Hematopoietic multipotent progenitor cell treated with erythropoietin and hydrocortisone succinate and interleukin-3 and kit ligand, for 17 days (in vitro differentiated cells): ENCODE measurements at places on chromosomes 11 and 22.
A peak's percentile ranks its signal among the peaks of the same experiment; 100 is the strongest.

DNA sequence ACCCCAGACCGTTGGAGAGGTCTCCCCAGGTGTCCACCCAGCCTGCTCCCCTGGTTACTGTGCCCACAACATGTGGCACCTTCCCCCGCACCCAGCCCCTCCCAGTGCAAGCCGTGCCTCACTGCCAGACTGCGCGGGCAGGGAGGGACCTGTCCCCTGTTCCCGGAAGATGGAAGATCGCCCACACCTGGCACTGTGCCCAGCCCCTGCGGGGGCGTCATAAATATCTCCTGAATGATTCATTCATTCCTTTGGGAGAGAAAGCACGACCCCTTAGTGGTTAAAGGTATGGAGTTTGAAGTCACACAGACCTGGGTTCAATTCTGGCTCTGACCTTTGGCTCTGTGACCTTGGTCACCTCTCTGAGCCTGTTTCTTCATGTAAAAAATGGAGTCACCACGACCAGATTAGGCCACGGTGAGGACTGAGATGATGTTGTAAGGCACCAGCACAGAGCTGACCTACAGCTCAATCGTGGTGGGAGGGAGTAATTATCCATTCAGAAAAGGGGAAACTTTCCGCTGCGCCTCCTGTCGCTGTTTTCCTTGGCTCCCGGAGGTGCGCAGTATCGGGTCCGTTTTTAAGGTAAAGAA, 497 bp upstream of the SYT12 start:
- DNase-seq: no peak

DNA sequence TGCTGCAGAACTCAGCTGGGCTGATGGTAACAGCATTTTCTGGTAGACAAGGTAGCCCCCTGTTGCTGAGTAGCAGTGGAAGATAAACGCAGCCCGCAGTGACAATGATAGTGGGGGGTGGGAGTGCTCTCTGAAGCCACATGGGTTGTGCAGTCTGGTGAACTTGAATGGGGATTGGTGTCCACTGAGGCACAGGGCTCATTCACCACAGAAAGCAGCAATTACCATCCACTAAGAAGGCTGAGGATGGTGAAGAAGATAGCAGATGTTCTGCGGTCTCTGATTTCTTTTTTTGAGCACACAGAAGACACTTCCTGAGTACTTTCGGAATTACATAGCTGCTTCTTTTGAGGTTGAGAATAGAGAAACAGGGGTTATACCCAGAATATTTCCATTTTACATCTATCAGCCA, 150.3 kb downstream of the LRRC4C start:
- no peak for DNase-seq

DNA sequence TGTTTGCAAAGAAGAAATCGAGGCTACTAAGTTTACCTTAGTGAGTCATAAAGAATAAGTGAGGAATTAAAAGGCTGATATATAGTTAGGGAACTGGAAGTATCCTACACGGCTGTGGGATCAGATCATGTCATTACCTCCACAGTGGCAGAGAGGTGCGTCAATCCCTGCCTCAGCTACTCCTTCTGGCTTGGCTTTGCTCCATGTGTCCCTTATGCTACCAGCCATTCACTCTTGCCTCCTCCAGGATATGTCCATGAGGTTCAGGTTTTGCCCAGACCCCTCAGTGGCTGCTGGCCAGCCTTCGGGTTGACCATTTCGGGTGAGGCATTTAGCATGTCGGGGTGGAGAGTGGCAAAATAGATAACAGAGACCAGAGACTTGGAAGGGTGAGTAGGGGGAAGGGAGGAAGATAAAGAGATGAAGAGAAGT, 153.4 kb downstream of the LDLRAD3 start:
- no peak for DNase-seq

DNA sequence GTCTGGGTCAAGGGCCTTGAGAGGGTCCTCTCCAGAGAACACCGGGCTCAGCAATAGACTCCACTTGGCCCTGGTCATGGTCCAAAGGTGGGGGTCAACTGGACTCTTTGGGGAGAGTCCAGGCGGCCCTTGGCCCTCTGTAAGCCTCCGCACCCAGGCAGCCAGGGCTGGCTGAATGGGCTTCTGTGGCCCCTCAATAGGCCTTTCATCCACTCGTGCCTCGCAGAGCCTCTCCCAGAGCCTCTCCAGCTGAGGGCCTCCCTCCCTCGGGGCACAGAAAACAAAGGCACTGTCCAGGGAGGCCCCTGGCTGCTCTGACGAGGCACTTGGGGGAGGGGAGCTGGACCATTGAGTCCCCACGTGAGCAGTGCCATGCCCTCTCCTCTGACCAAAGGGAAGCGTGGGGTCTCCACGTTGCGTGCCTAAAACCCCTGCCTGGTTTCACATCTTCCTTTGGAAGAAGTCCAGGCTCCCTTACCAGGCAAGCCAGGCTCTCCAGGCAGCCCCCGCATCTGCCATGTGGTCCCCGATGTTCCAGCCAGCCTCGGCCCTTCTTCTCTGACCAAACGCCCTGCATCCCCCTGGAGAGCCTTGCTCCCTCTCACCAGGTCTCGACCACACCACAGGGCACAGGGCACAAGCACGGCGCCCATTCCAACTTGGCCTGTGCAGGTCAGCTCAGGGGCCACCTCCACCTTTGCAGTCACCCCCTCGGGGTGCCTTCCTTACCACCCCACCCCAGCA, 15.5 kb downstream of the KIAA0930 start:
- DNase-seq: no peak

- DNase-seq: no peak
These were observed 50.4 kb downstream of the OR4A47 start for GRCh38 chr11:48538991-48539390.

DNA sequence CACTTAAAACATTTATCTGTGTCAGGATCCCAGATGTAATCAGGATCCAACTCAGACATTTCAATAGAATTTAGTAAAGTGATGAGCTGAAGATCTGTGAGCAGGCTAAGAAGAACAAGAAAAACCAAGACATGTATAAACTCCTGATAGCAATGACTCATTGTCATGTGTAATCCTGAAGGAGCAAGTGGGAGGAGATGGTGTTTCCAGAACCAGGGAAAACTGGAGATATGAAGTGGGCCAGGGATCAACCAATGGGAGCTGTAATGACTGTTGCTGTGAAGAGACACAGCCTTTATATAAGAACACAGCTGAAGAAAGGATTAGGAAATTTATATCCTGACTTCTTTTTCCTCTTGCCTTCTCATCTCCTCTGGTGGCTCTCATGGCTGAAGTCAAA, 682.5 kb upstream of the ARHGAP42 start:
- no peak for DNase-seq

GRCh38 chr11:19785265-19785664, 72.6 kb downstream of the NAV2 start:
- DNase-seq: no peak

GRCh38 chr22:26780521-26780920, 123.1 kb downstream of the MIAT start:
- DNase-seq: no peak

GRCh38 chr22:40739721-40740120, 60.4 kb downstream of the MCHR1 start:
- no peak for DNase-seq

DNA sequence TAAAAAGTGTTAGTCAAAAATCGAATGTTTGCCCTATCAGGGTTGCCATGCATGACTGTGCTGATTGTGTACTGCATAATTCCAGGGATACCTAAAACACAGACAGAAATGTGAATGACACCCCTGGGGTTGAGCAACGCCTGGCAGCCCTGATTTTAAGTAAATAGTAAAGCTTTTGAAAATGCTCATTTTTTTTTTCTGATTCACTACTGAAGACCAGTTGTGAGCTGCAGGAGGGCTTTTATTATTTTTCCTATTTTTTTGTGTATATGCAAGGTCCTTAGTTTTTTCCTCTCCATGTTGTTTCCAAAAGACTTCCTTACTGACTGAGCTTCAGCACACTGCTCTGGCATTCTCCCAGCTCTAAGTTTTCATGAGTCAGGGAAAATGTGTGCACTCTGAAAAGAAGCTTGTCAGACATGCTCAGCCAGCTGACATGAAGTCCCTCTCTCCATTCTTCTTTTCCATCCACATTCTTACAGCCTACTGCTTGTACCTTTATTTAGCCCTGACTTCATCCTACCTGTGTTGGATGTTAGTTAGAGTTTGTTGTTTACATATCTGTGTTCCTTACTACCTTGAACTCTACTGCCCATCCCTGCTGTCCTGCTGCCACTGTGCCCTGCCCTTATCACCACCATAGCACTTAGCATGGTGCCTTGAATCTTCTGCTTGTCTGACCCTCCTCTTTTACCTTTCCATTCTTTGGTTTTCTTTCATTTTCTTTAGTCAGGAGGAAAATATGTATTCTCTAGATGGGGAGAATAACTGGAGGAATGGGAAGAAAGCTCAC, 79.5 kb downstream of the HORMAD2 start:
- DNase-seq: peak; percentile 16

GRCh38 chr22:46415776-46416519, 80.4 kb downstream of the TRMU start:
- no peak for DNase-seq

DNA sequence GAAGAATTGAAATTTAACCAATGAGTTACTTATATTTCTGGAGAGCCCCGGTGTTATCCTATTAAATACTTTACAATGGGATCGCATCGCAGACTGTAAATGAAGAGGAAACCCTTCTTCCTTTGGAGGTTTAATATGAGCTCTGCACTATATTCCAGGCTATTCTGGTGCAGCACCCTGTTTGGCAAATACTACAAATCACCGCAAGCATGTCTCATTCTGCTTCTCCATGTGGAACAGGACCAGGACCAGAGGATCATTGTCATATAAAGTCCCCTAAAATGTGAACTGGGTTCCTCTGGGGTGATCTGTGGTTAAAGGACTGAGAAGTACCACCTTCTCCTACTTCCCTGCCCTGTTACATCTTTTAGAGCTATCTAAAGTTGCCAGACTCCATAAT, 703.7 kb downstream of the DLG2 start:
- no peak for DNase-seq

GRCh38 chr11:109747839-109748238, 325.8 kb downstream of the C11orf87 start:
- DNase-seq: no peak

- DNase-seq: no peak
These were observed 290.7 kb downstream of the NTM start for GRCh38 chr11:131661132-131661531.

- no peak for DNase-seq
These were observed 128.0 kb downstream of the RBFOX2 start for GRCh38 chr22:35900483-35901168.

GRCh38 chr11:64347193-64347867, 7.3 kb downstream of the CCDC88B start:
- DNase-seq: no peak

DNA sequence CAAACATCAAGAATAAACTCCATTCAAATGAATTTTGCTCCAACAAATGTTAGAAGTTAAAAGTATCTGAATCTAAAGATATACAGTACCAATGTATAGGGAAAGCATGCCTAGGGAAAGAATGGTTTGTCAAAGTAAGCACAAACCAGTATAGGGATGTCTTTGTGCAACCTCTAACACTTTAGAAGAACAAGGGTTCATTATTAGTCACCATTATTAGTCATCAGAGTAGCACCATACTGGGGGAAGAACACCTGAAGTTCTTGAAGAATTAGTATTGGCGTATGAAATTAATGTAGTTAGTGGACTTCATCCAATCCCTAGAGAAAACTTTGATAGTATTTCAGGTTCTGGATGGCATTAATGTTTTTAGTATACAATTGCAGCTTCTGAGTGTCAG, 943.7 kb downstream of the METTL15 start:
- DNase-seq: no peak

DNA sequence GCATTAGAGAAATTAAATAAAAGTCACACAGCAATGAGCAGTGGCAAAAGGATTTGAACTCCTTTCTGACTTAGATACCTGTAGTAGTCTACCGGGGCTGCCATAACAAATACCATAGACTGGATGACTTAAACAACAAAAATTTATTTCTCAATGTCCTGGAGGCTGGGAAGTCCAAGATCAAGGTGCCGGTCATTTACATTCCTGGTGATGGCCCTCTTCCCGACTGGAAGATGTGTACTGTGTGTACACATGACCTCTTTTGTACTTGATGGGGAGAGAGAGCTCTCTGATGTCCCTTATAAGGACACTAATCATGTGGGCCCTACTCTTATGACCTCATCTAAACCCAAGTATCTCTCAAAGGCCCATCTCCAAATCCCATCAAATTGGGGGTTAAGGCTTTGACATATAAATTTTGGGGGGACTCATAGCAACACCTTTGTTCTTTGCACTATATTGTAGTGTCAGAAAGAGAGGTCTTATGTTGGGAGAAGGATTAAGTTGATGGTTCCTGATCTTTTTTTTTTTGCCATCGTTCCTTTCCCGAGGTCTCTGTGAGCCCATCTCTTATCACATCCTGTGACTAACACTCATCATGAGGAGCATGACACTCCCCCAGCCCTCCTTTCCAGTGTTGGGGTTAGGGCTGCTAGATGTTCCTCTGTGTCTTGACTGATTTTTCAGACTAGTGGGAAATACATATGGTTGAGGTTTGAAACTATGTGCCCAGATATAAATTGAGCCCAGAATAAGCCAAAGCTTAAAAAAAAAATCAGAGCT, 104.3 kb downstream of the TRAF6 start:
- no peak for DNase-seq

DNA sequence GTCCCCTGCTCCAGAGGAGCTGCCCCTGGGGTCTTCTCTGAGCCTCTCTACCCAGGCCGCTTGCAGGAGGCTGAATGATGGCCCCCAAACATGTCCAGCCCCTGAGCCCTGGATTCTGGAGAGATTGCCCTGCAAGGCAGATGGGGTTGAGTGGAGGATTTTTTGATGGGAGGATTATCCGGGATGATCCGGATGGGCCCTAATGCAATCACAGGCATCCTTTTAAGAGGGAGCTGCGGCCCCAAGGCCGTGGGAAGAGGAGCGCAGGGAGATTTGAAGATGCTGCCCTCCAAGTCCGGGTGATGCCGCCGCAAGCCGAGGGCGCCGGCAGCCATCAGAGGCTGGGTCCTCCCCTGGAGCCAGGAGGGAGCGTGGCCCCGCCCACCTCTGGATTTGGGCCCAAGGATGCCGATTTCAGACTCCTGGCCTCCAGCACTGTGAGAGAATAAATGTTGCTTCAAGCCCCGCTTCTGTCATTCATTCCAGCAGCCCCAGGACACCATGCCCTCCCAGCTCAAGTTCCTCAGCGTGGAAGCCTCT, 66.0 kb downstream of the WNT7B start:
- DNase-seq: no peak

DNA sequence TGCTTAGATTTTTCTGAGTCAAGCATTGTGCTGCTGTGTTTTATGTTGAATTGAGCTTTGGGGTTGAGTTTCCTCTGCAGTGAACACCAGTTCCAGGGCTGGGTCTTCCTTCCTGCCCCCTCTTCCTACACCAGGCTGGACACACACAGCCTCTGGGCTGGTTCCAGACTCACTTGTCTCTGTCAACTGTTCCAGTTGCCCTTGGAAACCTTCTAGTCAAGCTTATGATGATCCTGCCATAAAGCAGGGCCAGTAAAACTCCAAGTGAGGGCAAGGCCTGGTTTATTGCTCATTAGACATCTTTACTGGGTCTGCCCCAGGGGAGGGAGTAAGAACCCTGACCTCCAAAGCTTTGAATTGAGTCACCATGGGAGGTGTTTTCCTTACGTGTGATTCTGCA, 61.1 kb downstream of the KIAA1671 start:
- DNase-seq: no peak
